IMR-90 (cell line): ENCODE measurements at places on chromosomes 3 and 15.
A peak's percentile ranks its signal among the peaks of the same experiment; 100 is the strongest.

- DNase-seq, result peak; percentile 10
Observed at GRCh38 chr15:56798639-56799038, 65.3 kb upstream of the ZNF280D start.

- DNase-seq, result peak; percentile 66
Observed at GRCh38 chr3:129756871-129757270, 136.6 kb downstream of the TMCC1 start.

DNA sequence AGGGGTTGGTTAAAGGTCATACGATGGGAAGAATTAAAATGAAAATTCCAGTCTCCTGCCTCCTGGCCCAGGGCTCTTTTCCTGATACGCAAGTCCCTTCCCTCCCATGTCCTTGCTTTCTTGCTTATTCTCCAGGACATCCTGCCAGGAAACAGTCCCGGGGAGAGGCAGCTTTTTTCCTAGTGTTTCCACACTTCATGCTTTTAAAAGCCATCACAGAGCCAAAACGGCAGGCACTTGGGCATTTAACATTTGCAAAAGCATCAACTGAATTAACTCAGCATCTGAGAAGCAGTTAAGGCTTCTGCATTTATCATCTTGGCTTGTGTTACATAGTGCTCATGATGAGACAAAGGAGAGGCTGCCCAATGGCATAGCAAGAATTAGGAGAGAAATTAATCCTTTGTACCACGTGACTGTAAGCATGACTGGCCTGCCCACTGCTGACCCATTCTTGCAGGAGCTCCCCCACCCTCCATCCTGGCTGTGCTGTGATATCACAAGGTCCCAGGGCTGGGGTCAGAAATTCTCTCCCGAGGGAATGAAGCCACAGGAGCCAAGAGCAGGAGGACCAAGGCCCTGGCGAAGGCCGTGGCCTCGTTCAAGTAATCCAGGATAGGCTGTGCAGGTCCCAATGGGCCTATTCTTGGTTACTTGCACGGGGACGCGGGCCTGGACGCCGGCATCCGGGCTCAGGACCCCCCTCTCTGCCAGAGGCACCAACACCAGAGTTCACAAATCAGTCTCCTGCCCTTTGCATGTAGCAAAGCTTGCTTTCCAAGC, 21.6 kb upstream of the VILL start:
- no peak for DNase-seq

GRCh38 chr3:191363221-191363620, 32.9 kb upstream of the UTS2B start:
- DNase-seq, result no peak

GRCh38 chr15:89171136-89172072, 50.0 kb downstream of the RLBP1 start:
- peak; percentile 36 for DNase-seq

GRCh38 chr15:45182996-45183395, 4.8 kb downstream of the SHF start:
- DNase-seq, result no peak

GRCh38 chr3:158158969-158159368, 49.1 kb downstream of the RSRC1 start:
- no peak for DNase-seq

GRCh38 chr15:24933716-24934115, 21.1 kb upstream of the SNRPN start:
- no peak for DNase-seq

DNA sequence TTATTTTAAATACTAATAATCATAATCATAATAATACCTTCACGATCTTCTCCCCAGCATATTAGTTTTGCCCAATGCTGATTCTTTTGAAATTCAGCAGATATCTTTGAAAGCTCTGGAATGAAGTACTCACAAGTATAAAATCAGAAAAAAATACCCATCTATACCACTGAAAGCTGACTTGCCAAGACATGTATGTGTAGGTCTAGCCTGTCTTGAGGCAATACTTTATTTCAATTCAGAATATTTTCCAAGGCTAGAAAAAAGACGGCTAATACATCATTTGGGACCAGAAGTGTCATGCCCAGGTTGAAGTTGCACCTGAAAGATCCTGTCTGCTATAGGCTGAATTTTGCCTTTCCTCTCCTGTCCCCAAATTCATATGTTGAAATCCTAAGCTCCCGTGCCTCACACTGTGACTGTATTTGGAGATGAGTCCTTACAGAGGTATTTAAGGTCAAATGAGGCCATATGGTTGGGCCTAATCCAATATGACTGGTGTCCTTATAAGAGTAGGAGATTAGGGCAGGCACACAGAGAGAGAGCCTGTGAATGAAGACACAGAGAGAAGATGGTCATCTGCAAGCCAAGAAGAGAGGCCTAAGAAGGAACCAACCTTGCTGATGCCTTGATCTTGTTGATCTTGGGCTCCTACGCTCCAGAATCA, 255.9 kb upstream of the CMC1 start:
- DNase-seq, result no peak

GRCh38 chr3:143726727-143727126, 121.5 kb downstream of the SLC9A9 start:
- no peak for DNase-seq

DNA sequence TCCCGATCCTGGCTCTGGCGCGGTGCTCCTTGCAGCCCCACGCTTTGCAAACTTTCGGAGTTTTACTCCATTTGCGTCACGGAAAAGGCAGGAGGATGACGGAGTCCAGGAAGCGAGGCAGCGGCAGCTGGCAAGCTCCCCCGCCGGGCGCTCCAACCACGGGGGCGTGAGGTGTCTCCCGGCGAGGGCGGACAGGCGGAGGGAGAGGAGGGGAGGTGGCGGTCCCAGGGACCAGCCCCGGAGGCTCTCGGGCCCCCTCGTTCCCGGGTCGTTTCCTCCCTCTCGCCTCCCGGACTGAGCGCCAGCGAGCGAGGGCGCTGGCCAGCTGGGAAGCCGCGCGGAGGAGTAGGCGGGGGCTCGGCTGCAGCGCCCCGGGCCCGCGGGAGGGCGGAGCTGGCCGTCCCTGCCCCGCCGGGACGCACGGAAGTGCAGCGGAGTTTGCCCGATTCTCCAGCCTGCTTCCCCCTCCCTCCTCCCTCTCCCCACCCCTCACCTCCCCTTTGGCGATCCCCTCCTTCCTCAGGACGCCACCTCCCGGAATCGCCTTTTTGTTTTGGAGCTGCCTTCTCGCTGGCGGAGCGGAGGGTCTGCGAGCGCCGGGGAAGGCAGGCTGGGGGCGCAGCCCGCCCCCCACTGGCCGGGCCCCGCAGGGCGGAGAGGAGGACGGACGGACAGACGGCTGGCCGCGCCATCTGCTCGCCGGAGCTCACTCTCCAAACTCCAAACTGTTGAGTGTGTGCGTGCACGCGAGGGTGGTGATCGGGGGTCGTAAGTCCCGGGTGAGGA, at the start of gene SNX33:
SNX33 (plus strand) TSS at position 543 of the 786 bp plus-strand sequence. CDS start 1,191 bp downstream, outside the sequence.
- DNase-seq, result peak; percentile 89

DNA sequence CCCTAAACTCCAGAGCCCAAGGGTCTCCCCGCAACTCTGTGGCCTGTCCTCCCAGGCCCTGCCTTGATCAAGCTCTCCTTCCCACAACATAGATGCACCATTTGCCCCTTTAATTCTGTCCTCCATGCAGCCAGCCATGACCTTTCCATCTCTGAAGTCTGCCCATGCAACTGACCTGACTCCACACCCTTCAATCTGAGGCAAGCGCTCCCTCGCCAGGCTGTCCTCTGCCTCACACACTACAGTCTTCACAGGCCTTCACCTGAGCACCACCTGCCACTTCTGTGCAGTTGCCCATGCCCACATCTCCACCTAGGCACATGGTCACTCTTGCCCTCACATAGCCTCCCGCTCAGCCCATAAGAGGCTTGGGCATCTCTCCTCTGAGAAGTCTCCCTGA, 244.0 kb downstream of the OCA2 start:
- no peak for DNase-seq

DNA sequence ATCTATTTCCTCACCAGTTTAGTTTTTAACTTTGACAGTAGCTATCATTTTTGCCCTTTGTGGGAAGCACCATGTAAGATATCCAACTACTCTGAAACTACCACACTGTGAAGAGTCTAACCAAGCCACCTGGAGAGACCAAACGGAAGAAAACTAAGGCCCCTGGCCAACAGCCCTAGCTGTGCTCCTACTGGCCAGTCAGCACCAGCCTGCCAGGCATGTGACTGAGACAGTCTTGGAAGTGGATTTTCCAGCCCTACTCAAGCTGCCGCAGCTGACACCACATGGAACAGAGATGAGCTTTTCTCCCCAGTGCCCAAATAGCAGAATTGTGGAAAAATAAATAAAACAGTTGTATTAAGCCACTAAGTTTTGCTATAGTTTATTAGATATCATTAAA, 2.9 kb upstream of the TBC1D5 start:
- no peak for DNase-seq

DNA sequence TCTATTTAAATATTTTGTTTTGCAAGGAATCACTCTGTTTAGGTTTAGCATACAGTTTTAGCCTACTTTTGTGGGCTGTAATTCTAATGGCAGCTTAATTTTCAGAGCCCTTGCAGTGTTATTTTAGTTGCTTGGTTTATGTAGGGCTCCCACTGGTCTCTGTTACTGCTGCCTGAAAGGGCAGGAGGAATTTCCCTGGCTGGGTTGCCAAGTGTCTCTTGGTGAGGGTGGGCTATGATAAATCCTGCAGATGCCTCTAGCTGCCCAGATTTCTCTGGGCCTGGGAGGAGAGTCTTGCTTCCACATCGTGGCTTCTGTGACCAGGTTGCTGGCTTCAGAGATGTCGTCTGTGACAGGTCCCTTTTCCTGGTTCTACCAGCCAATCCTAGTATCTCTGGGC, 36.2 kb downstream of the ILDR1 start:
- DNase-seq, result no peak

DNA sequence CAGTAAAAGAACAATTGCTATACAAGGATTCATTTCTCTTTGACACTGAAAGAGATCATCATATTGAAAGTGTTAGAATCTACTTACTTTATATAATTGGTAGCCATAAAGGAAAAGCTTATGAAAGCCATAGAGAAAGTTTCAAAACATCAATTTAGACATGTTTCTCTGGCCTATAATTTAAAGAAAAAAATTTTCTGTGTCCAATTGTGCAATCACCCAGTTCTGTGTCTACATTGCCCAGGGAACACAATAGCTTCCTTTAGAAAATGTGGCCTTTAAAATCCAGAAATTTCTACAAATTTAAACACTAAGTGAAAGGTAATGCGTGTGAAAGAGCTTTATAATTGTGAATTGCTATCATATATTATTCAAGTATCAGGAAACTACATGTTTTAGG, 259.2 kb downstream of the GBE1 start:
- DNase-seq, result no peak

GRCh38 chr15:47959617-47960413, 161.0 kb upstream of the SLC24A5 start:
- DNase-seq, result no peak

- DNase-seq, result no peak
Observed at GRCh38 chr15:62413153-62413552, 248.1 kb upstream of the C2CD4B start.

GRCh38 chr3:69411346-69411745, 25.5 kb upstream of the FRMD4B start:
- peak; percentile 14 for DNase-seq

GRCh38 chr3:57978316-57978715, 29.9 kb upstream of the FLNB start:
- DNase-seq, result no peak
